ENCODE measurements at places on chromosomes 4 and X.
A peak's percentile ranks its signal among the peaks of the same experiment; 100 is the strongest.

DNA sequence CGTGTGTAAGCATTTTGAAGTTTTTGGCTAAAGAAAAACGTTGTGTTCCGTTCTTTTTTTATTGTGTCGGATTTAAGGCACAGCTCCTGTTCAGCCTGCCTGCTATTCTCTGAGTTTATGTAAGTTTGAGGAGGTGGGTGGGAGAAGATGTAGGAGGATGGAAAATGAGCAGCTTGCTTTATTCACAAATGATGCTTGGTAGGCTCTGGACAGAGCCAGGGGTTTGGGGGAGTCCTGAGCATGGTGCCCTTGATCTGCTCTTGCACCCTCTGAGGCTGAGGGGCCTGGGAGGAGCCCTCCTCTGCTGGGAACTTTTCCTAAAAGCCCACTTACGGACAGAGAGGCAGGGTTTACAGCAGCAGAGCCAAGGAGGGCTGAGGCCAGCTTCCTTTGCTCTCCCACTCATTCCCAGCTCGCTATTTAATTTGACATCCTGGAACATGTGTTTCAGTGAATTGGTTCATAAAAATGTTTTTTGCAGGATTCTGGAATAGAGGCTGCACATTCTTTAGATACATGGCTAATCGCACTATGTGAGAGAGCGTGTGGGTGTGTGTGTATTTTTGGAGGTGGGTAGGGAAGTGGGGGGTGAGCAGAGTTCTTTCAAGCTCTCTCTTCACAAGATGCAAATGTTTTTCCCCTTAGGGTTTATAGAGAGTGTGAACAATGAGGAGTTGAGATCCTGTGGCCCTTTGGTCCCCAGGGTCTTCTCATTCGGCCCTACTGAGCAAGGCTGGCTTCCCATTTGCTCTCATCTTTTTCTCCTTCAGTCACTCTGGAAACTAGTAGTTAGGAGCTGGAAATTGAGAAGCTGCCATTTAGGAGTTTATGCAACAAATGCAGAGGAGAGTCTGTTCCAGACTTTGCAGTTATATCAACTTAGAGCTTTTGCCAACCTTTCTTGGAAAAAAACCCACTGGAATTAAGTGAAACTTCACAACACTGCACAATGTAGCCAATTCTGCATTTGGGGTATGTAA is 32.1 kb downstream of the TMEM131L start:
- H3K27me3 ChIP-seq: no peaks in the 10 kb centered on the region
- peak; percentile 41 for DNase-seq
- H3K4me3 ChIP-seq: no peak overlapping the region
- H3K36me3 ChIP-seq: no peaks in the 10 kb centered on the region
- H3K4me1 ChIP-seq: peaks cover 13% of the 10 kb centered on the region
- no peak overlapping the region for H3K27ac ChIP-seq

- no peaks in the 10 kb centered on the region for H3K27me3 ChIP-seq
- H3K27ac ChIP-seq: no peak overlapping the region
- no peak overlapping the region for H3K4me3 ChIP-seq
- no peak for DNase-seq
These were observed 53.2 kb downstream of the SPRY1 start for GRCh38 chr4:123449780-123450179.

GRCh38 chr4:30837131-30837539 is 117.0 kb downstream of the PCDH7 start:
- H3K27me3 ChIP-seq: no peaks in the 10 kb centered on the region
- no peaks in the 10 kb centered on the region for H3K36me3 ChIP-seq
- H3K4me1 ChIP-seq: 0 out of 2 replicates have a peak, but pooled peaks cover 4% of the 10 kb centered on the region

DNA sequence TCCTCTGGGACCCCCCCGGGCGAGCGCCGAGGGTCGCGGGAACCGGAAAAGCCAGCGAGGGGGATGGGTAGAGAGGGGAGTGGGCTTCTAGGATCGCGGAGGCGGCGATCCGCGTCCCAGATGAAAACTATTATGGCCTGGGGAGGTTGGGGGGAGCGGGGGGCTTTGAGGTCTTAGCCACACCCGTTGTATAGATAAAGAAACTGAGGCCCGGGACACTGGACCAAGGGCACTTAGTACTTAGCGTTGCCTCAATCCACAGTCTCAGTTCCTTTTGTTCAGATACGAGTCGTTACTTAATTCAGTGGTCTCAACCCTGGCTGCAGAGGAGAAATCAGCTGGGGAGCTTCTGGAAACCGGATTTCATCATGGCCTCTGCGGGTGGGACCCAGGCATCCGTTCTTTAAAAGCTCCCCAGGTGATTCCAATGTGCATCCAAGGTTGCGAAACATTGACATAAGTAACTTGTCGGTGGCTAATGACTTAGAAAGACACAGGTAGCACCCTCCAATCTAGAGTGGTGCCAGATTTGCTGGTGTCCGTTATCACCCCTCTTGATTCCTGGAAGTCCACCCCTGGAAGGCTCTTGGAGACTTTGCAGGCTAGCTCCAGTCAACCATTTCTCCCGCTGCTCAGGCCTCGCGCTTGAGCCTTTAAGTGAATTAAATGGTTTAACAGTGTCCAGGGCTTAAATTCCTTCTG is 90.7 kb downstream of the GEMIN8 start:
- H3K27me3 ChIP-seq: no peaks in the 10 kb centered on the region
- peak overlapping the region; percentile 84 for H3K27ac ChIP-seq
- no peak for DNase-seq
- H3K4me1 ChIP-seq: peaks cover 9% of the 10 kb centered on the region
- H3K36me3 ChIP-seq: no peaks in the 10 kb centered on the region

- no peaks in the 10 kb centered on the region for H3K27me3 ChIP-seq
- no peaks in the 10 kb centered on the region for H3K4me1 ChIP-seq
- H3K36me3 ChIP-seq: no peaks in the 10 kb centered on the region
- no peak overlapping the region for H3K4me3 ChIP-seq
- no peak for DNase-seq
These were observed 121.6 kb upstream of the EPHA5 start for GRCh38 chr4:65791812-65792308.

GRCh38 chr4:113524096-113524495 is 237.4 kb downstream of the CAMK2D start:
- no peak overlapping the region for H3K4me3 ChIP-seq
- no peaks in the 10 kb centered on the region for H3K27me3 ChIP-seq
- no peak for DNase-seq
- H3K27ac ChIP-seq: no peak overlapping the region

DNA sequence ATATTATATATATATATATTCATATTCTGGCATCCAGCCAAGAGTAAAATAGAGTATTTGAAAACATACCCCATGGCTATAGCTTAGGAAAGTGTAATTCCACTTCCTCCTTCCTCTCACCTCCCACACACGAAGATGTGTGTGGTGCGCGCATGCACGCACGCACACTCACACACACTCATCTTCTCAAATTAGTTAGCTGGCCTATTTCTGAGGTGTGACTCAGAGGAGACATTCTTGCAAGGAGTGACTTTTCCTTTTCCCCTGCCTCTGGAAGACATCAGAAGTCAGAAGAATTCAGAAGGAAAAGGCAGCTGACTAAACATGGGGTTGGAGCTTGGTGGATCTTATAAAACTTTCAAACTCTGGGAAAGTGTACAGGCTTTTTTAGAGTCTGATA is 8.8 kb downstream of the ENPEP start:
- no peak overlapping the region for H3K27ac ChIP-seq
- H3K4me3 ChIP-seq: no peak overlapping the region
- no peaks in the 10 kb centered on the region for H3K4me1 ChIP-seq
- no peaks in the 10 kb centered on the region for H3K27me3 ChIP-seq
- no peaks in the 10 kb centered on the region for H3K36me3 ChIP-seq
- no peak for DNase-seq

- no peak overlapping the region for H3K4me3 ChIP-seq
- peak; percentile 64 for DNase-seq
- no peaks in the 10 kb centered on the region for H3K27me3 ChIP-seq
- H3K4me1 ChIP-seq: no peaks in the 10 kb centered on the region
- no peak overlapping the region for H3K27ac ChIP-seq
These were observed 72.9 kb upstream of the STIM2 start for GRCh38 chr4:26787461-26788340.

Measured in H1 (cell line).